ENCODE measurements at places on chromosomes 1 and 21.
A peak's percentile ranks its signal among the peaks of the same experiment; 100 is the strongest.

- DNase-seq: no peak
These were observed 161.9 kb upstream of the UBE2U start for GRCh38 chr1:64041371-64042131.

GRCh38 chr1:202964791-202965410, 2.2 kb downstream of the CYB5R1 start:
- DNase-seq: peak; percentile 78

DNA sequence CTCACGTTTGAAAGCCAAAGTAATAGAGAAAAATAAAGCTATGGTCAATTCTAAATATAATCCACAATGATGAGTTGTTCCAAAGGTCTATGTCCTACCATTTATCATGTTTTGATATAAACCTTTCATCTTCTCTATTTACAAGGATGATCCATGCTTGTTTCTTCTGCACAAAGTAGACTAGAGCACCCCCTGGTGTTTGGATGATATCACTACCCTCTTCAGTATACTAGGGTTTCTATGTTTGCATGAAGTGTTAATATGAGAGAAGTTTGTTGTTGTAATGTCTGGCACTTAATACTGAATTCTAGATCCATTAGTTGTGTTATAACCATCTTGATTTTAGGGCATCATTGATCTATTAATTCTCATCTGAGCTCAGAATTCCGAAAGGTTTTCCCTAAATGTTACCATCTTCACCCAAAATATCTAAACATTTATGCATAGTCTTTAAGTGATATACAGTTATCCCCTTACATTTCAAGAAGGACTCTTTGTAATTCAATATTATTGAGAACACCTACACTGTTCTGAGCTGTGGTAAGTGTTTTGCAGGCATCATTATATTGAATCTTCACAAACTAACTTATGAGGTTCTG, 21.1 kb downstream of the CLDN8 start:
- DNase-seq: peak; percentile 42

DNA sequence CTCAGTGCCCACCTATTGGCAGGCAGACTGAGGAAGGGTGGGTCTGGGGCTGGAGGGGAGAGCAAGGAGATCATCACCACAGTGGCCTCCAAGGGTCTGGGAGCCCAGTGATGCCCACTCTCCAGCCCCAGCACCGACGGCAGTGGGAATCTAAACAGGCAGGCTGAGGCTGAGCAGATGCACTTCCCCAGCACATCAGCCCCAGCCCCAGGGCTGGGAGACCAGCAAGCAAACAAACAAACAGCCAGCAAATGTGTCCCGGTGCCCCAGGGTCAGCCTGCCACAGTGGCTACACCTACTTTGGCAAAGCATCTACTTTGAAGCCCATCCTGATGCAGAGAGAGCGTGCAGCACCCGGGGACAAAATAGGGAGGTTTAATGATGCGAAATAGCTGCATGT, 216.3 kb upstream of the ZC3H12A start:
- no peak for DNase-seq

DNA sequence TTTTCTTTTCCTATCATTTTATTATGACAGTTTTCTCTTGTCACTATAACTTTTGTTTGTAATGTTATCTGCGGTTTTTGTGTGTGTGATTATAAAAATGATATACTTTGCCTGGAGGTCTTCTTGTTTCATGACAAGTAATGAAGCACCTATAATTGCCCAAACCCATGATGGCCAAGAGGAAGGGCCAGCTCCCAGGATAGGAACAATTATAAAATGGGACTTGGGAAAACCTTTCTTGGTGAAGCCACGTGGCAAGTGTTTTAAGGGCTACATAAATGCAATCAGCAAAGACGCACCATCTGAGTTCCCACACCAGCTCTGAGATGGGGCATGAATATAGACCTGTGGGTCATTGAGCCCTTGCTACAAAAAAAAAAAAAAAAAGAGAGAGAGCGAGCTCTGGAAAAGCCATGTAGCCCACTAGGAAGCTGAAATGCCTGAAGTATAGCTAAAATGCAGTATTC, 462.6 kb upstream of the RUNX1 start:
- DNase-seq: no peak

GRCh38 chr1:46413596-46413985, 19.5 kb downstream of the FAAH start:
- DNase-seq: peak; percentile 48

GRCh38 chr1:161801955-161802354, 35.8 kb downstream of the ATF6 start:
- DNase-seq: no peak

DNA sequence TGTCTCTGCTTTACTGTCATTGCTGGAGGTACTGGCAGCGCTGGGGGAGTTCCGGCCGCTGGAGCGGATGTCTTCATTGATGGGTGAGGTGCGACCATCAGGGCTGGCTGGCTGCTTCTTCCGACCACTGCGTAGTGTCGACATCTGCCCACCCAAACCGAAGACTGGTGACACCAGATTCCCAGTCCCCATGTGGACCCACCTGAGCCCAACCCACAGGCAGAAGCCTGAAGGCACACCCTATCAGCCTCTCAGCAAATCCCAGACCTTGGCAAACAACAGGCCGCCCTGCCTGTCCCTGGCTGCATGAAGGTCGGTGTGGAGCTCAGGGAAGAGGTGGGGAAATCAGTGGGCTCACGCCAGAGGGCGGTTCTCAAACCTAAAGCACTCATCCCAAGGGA, 44.8 kb downstream of the SLC45A1 start:
- no peak for DNase-seq

DNA sequence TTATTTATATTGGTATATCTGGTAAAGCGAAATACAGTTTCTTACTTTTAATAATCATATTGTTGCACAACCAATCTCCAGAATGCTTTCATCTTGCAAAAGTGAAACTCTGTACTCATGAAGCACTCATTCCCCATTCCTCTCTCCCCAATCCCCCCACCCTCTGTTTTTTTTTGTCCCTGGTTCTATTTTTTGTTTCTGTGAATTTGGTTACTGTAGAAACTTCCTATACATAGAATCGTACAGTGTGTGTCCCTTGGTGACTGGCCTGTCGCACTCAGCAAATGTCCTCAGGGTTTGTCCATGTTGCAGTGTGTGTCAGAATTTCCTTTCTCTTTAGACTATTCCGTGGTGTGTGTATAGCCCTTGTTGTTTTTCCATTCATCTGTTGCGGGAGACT, 7.9 kb upstream of the NLRP3 start:
- DNase-seq: no peak

DNA sequence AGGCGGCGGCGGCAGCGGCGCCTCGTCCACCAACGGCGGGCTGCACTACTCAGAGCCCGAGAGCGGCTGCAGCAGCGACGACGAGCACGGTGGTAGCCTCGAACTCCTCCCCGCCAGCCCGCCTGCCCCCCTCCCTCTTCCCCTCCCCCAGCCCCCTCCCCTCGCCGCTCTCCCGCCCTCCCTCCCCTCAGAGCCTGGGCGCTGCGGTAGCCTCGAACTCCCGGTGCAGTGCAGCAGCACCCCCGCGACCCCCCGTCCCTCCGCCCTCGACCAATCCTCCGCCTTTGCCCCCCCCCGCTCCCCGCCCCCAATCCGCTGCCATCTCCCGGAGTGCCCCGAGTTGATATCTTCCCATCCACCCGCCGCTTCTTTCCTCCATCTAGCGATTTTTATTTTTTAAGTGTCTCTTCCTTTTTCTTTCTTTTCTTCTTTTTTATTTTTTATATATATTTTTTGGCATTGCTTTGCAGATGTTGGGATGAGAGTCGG, 516 bp downstream of the RCOR3 start:
- peak; percentile 88 for DNase-seq

DNA sequence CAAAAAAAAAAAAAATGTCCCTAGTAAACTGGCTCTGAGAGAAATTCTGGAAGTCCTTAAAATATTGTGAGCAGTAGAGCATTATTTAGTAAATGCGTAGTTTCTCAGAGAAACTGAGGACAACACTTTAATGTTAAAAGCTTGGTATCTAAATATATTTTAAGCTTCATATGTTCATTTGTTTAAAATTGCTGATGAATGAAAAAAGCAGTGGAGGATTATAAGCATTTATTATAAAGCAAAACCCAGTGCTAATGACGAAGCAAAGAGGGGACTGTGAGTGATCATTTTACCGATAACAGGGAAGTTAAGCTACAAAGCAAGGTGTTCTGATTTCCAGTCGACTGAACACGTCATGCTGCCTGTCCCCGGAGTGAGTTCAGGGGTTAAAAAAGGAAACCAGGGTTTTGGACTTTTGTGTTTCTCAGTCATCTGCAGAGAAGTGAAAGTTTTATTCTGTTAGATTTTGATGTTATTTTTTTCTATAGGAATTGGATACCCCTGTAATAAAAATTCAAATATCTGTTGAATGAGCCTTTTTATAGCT, 64.5 kb upstream of the SCCPDH start:
- no peak for DNase-seq

- DNase-seq: no peak
These were observed 6.1 kb downstream of the SKI start for GRCh38 chr1:2233997-2234761.

DNA sequence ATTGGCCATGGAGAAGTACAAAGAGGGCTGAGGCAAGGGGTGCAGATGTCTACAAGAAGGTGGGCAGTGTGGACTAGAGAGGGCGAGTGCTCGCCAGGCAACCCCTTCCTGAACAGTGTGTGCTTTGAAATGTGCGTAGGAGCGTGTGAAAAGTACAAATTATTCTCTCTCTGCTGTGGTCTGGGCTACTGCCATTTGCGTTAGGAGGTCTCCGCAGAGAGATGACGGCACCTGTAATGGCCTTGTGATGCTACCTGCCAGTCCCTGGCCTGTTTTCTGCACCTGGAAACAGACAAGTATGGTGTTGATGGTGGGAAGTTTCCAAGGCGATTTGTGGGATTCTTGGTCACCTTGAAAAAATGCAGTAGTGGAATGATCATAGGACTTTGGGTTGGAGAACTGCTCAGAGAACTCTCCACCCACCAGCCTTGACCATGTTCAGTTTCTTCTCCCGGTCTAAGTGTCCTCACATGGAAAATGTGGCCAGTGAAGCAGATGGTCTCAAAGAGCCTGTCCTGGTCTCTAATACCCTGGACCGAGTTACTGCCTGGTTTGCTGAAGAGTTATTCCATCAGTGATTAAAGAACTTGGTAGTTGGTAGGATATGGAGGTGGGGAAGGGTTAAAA, 74.5 kb downstream of the MRPS6 start:
- no peak for DNase-seq

GRCh38 chr1:91314643-91315042, 90.0 kb downstream of the HFM1 start:
- no peak for DNase-seq

DNA sequence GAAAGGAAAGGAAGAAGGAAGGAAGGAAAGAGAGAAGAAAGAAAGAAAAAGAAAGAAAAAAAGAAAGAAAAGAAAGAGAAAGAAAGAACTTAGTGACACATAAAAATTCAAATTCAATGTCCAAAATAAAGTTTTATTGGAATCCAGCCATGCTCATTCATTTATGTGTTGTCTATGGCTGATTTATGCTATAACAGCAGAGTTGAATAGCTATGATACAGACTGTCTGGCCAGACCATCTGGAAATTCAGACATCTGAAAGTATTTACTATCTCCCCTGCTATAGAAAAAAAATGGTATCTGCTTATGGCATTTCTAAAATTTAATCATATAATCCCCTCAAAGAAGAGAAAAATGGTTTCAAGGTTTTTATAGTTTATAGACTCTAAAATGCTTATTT, 79.4 kb upstream of the RRP15 start:
- DNase-seq: no peak

DNA sequence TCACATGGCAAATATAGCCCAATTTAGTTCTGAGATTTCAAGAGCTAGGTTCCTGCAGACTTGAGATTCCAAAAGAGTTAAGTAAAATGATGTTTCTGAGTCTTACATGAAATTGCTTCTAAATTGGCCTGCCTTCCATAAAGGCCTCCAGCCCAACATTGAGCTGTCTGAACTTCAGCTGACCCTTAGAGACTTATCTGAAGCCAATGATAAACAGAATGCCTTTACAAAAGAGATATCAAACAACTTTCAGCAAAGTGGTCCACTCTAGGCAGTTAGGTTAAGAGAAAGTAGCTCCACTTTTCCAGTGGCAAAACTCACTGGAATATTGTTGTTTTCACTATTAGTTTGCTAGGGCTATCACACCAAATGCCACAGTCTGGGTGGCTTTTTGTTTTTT, 6.3 kb upstream of the RC3H1 start:
- no peak for DNase-seq

GRCh38 chr1:28913786-28914227, 562 bp upstream of the EPB41 start:
- DNase-seq: no peak

DNA sequence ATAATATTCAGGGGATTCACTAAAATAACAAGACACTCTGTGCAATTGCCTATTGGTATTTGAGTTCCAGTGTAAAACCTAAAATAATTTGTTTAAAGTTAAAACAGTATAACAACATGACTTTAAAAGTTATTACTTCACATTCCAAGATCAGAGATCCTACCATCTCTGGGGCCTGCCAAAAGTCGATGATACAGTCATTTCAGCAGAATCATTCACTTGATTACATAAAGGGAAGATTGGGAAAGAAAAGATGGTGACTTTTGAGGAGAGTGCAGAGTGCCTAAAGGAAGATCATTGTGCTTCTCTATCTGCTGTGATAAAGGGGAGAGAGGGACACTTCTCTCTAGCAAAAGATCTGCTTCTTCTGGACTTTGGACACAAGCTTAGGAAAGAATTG, 784.4 kb upstream of the ADGRL4 start:
- DNase-seq: no peak

DNA sequence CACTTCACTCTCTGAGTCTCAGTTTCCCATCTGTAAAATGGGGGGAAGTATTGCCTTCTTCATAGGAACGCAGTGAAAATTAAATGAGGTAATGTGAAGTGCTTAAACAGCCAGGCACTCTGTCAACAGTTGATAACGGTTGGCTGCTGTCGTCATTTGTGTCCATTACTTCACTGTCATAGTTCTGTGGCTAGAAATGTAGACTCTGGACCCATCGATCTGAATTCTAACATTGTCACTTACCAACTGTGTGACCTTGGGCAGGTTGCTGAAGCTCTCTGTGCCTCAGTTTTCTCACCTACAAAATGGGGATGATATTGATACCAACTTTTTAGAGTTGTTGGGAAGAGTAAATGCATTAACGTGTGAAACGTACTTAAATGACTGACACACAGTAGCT, 152.6 kb downstream of the PTPRU start:
- DNase-seq: no peak

- DNase-seq: no peak
These were observed 272.9 kb upstream of the C1orf105 start for GRCh38 chr1:172147541-172147940.

- no peak for DNase-seq
These were observed 32.9 kb downstream of the ARNT start for GRCh38 chr1:150843474-150843873.

GRCh38 chr1:211928993-211929637, 98.6 kb upstream of the LPGAT1 start:
- no peak for DNase-seq

All from D341Med (cell line).